Activated T-cell treated with anti-CD3 and anti-CD28 coated beads for 48 hours (primary cell): ENCODE measurements at places on chromosomes 13 and 19.

DNA sequence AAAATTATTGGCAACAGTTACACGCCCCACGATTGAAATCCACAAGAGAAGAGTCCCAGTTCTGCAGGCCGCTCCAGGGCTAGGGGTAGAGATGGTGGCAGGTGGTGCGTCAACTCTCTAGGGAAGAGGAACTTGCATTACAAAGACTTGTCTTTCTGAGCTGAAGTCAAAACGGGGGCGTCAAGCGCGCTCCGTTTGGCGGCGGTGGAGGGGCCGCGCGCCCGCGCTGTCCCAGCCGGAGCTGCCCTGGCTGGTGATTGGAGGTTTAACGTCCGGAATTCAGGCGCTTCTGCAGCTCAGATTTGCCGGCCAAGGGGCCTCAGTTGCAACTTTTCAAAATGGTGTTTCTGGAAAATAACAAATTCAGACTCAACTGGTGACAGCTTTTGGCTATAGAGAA lies 38.9 kb downstream of the SOX1 start:
- no peak for DNase-seq

DNA sequence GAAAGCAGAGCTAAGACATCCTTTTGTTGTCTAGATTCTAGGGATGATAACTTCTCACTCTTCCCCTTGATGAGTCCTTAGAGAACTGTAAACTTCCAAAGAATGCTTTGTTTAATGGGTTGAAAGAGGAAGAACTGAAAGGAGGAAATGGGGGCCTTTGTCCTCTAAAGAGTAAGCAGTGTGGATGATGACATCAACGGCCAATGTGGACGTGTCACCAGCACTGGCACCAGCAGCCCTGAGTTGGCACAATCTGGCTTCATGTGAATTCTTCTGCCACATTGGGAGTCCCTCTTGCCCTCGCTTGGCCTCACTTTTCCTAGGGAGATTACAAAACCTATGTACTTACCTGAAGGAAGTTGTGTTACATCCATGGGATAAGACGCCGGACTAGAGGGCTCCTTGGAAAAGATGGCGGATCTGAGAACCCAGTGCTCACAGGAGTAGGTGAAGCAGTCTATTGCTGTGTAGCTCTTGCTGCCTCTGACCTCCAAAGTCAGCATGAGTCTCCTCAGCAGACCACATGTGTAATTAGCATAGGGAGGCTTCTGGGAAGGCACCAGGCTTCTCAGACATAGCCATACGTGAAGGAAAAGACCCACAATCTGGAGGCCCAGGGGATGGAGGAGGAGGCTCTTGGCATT lies 62.8 kb downstream of the RGCC start:
- DNase-seq, result no peak

- DNase-seq, result no peak
These were observed 57.2 kb upstream of the SERPINE3 start for GRCh38 chr13:51282322-51282721.

DNA sequence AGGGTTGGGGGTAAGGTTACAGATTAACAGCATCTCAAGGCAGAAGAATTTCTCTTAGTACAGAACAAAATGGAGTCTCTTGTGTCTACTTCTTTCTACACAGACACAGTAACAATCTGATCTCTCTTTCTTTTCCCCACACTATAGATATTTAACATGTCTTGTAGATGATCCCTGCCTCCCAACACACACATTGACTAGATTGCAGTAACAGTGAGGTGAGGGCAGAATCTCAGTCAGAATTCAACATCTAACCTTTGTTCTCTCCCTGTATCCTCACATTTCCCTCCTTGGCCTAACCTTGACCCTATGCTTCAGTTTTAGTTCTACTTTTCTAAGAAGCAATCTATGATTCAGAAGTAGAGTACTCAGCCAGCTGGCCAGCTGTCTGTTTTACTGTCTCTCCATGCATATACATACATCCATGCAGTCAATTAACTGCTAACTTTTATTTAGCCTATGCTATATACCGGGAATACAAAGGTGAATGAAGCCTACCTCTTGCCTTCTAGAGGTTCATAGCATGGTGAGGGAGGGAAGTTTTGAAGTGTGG lies 18.1 kb downstream of the DNAJC15 start:
- no peak for DNase-seq

DNA sequence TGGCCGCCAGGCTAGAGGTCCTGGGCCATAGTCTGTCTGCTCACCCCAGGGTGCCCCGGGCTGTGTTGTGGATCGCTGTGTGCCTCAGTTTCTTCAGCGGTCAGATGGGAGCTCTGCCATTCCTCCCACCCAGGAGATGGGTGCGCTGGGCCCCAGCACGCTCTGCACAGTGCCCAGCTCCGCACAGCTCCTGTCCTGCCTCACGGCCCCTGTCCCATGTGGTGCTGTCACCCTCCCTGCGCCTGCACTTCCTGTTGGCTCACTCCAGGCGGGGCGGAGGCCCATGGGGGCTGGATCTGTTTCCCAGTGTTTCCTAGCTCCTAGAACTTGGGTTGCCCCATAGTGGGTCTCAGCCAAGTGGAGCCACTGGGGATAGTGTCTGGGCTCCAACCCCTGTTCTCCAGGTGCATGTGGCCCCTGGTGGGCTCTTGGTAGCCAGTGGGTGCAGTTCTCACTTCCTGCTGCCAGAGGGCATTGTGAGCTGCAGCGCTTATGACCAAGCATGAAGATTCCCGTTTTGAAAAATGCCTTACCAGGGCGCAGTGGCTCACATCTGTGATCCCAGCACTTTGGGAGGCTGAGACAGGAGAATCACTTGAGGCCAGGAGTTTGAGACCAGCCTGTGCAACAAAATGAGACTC lies 69.8 kb downstream of the KDM4B start:
- DNase-seq, result no peak

GRCh38 chr13:79745081-79745480 lies 264.1 kb downstream of the NDFIP2 start:
- no peak for DNase-seq

DNA sequence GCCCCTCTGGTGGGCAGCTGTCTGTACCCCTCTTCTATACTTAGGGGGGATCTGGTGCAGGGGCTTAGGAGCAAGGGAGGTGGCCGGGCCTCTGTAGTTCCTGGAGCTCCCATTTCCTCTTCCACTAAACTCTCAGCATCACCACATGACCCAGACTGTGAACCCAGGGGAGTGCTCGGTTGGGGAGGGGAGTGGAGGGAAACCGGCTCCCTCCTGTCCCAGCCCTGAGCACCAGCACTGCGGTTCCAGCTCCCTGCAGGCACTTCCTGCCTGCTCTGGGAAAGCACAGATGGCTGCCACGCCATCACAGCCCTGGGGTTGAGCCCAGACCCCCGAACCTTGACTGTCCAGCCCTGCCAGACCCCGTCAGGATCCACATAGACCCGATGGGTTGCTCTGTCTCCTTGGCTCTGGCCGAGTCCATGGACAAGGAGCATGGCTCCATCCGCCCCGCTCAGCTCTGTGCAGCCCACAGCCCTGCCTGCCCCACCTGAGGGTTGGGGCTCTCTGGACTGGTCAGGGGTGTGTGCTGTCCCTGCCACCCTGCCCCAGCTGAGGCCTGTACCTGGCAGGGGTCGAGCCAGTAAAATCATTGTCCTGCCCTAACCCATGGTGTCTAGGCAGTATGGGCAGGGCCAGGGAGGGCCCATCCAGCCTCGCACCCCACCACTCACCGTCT lies 36.0 kb upstream of the SLC7A10 start:
- no peak for DNase-seq

DNA sequence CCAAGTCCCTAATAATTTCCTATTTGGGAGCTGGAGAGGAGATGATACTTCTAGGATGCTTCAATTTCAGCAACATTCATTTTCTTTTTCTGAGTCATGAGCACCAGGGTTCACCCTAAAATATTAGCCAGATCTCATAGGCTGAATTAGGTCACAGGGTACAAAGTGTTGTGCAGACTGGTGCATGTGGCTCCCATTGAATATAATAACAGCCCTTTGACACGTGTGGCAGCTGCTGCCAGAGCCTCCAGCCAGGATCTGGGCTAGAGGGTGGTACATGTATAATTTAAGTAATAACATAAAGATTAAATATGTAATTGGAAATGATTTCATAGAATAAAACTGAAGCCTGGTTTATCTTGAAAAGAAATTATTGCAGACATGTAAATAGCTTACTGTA lies 244.9 kb downstream of the ATP8A2 start:
- no peak for DNase-seq

DNA sequence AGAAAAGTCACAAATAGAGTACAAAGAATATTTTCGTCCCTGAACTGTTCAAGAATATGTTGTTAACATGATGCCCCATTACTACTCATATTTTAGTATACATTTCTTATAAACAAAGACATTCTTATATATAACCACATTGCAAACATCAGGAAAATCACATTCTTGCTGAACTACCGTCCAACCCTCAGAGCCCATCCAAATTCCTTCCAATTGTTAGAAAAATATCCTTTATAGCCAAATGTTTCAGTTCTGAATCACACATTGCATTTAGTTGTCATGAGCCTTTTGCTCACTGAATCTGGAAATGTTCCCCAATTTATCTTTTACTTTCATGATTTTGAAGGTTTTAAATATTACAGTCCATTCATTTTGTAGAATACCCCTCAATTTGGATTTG lies 467.8 kb upstream of the ARGLU1 start:
- DNase-seq, result no peak

DNA sequence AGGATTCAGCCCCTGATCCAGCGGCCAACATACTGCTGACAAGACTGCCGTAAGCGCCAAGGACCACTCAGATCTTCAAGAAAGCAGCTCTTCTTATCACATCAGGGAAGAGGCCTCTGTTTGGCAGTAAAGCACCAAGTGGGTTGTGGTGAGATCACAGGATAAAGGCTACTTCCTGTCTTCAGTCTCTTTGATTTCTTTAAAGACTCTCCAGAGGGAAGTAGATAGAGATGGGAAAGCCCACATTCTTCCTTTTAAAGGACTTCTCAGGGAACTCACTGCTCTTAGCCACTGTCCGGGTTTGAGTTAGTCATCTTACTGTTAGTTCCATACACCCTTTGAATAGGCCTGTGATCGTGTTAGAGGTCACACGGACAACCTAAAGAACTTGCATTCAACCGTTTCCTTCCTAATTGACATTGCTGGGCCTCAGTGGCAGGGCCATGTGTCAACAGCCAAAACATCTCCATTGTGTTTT lies 47.2 kb upstream of the POMP start:
- no peak for DNase-seq

GRCh38 chr19:14248578-14249011 lies 42.6 kb upstream of the ADGRL1 start:
- no peak for DNase-seq

- DNase-seq, result no peak
These were observed 91.4 kb downstream of the IRS2 start for GRCh38 chr13:109694972-109695371.

GRCh38 chr13:39777527-39778061 lies 122.1 kb downstream of the COG6 start:
- peak; percentile 41 for DNase-seq

GRCh38 chr13:57624565-57625435 lies 6.7 kb upstream of the PCDH17 start:
- no peak for DNase-seq

DNA sequence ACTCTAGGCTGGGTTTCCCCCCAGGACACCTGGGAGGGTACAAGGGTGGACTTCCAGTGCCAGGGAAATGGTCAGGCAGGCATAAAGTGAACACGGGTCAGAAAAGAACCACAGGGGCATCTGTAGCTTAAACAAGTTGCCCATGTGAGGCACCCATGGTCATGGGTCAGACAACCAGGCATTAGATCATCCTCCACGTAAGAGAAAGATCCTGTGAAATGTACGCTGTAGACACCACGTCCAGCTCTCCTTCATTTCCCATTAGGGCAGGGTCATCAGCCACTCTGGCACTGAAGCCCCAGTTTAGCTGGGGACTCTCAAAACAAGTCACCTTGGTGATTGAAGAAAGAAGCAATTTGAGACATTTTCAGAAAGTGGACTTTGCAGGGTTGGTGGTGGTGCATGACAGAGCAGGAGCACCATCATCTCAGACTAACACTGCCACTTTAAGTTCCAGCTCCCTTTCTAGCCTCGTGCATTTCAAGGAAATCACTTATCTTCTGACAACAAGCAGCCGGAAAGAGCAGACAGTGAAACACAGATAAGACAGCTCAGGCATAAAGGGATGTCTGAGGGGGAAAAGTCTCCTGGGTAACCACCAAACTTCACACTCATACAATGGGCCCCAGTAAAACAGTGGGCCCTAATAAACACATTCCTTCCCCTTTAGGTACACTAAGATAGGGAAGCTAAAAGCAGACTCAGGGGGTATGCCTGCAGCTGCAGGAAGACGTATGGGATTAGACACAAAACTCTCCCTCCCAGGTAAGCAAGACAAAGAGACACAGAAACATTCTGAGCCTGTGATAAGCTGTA lies 16.1 kb upstream of the SIGLEC6 start:
- DNase-seq, result no peak

DNA sequence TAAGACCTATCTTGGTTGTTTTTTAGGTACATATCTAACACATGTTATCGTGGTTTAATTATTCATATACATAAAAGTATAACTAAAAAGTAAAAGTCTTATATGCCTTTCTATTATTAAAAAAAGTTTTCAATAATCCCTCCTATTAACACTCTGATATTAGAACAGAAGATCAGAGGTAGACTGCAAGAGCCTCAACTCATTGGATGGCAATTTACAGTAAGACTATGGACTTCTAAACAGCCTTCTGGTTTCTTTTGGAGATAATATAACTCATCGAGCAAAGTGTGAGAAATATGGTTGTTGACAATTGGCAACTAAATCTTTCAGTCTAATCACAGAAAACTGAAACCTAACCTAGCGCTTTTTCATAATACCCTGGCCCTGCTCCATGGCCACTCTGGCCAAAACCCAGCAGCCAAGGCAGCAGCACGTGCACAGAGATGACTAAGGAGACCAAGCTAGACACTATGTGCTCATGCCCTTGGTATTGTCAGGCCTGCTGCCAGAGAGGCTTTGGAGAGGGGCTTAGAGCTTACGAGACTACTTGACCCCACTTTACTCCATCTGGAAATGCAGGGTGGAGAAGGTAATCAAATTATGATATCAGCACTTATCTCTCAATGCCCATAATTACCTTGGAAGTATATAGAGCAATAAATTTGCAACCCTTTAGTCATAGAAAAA lies 40.6 kb upstream of the EEF1AKMT1 start:
- no peak for DNase-seq
